Stimulated activated CD4-positive, alpha-beta T cell treated with anti-CD3 and anti-CD28 coated beads, Interleukin-15, amount 100 ng/mL, for 1 hour (primary cell): ENCODE measurements at places on chromosomes 4 and X.

GRCh38 chr4:153204247-153204671, at the start of gene TRIM2:
Gene TRIM2 (plus strand): TSS chr4:153204443. CDS start chr4:153204531, 88 bp downstream.
- DNase-seq, result no peak

DNA sequence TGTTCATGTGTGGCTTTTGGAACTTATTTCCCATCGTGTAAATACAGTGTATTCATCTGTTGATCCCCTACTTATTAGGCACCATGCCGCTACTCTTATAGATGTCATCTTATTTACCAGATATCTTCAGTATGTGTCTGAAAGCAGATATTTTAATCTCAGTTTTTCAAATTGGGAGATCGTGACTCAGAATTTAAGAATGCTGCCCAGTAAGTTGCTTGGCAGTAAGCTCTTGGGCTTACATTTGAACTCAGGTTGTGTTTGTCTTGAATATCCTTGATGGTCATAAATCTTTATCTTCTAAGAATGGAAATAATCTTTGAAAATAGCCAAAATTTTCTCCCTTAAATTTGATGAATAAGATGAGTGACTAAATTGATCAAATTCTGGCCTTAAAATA, 45.9 kb upstream of the RPA4 start:
- no peak for DNase-seq

DNA sequence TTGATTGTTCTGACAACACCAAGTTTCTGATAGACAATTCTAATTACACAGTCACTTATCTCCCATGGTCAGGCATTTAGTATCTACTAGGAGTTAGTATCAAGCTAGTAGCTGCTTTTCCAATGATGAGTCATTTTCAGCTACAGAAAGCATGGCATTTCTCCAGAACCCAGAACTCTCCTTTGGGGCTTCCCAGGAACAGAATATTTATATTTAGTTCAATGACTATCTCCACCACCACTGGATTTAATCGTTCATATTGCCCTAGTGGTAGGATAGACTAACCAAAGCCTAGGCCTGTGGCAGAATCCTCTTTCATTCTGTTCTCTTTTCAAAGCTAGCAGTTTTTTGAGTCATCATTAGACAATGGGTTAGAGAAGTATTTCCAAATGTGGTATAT, 569.4 kb downstream of the GABRG1 start:
- no peak for DNase-seq

GRCh38 chrX:85503258-85504158, 124.0 kb upstream of the POF1B start:
- no peak for DNase-seq

GRCh38 chr4:153027866-153028265, 91.7 kb downstream of the FHDC1 start:
- DNase-seq, result no peak

DNA sequence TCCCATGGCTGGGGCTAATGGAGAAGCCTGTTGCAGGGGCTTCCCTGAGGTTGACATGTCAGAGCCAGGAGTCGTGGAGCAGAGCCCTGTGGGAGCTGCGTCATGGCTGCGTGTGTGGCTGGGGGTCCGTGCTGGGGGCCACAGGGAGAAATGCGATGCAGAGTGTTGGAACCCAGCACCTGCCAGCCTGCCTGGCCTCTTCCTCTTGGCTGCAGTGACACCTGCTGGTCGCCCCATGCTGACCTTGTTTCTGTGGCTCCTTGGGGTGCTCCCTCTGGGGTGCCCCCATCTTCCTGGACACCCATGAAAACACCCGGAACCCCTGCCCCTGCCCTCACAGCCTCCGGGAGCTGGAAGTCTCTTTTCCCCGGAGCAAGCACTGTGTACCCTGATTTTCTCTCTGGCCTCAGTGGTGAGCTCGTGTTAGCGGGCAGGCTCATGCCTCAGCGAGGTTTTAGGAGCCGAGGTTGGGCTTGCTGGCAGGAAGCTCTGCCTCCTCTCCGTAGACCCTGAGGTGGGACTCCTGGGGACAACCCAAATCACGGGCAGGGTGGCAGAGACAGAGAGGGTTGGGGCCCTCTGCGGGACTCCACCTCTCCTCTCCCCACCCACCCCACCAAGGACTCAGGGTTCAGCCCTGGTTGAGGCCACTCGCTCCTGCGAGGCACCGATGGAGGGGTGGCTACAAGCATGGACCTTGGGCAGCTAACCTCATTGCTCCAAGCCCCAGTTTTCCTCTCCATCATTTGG, 103.7 kb downstream of the SORCS2 start:
- no peak for DNase-seq

DNA sequence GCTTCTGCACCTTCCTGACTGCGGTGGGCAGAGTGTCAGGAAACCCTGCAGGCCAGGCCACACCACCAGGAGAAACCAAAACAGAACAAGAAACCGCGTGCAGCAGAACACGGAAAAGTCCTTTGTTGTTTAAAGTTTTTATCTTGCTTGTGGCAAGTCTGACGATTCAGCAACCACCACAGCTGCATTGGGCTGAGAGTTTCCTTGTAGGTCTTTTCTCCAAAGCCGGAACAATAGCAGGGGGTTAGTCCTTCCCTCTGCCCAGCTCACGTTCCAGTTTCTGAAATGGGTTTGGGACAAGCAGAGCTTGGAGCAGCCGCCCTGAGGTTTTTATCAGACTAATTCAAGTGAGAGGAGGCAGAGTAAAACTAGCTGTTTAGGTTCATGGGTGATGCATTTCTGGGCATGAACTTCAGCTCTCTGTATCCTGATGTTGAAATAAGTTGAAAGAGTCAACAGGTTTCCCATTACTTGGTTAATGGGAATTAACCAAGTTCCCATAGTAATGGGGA, 216.9 kb downstream of the PTTG2 start:
- DNase-seq, result peak; percentile 29

GRCh38 chr4:77990456-77990855, 66.7 kb upstream of the FRAS1 start:
- no peak for DNase-seq

- no peak for DNase-seq
Measured at GRCh38 chr4:16931339-16932305, 33.2 kb upstream of the LDB2 start.

DNA sequence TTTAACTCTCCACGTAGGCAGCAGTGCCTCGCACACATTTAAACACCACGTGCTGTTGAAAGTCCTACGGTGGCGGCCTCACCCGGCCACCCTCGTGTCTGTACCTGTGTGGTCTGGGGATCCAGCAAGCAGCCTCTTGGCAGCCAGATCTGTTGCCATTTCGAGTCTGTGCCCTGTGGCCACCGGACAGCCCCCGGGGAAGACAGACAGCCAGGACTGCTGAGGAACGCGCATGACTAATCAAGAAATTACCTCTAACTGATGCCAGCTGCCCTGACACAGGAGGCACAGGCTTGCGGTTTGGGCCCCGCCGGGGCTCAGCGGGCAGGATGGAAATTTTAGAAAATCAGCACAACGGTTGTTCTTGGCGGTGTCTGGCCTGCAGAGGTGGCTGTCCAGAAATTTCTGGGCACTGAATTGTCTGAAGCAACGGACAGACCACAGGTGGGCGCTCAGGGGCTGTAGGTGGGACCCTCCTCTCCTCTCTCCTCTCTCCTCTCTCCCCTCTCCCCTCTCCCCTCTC, 15.6 kb upstream of the ASMTL start:
- peak; percentile 56 for DNase-seq

- no peak for DNase-seq
Measured at GRCh38 chrX:155841232-155841631, 39.9 kb upstream of the VAMP7 start.

DNA sequence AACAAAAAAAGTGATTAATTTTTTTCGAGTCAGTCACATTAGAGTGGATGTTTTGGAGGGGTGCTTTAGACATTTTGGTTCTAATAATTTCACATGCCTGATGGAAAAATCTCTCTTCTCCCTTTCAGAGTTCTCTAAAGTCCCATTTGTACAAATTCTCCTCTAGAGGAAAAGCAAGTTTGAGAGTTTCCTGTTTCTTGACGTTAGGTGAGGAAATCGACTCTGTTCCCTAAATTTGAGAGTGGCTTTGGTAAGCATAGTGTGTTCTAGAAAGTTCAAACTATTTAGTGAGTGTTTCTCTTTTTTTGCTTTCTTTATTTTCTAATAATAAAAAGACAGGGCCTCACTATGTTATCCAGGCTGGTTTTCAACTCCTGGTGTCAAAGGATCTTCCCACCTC, 1.6 kb upstream of the ATP6AP2 start:
- DNase-seq, result no peak
